ENCODE measurements at places on chromosomes 7 and 10.
A peak's percentile ranks its signal among the peaks of the same experiment; 100 is the strongest.

GRCh38 chr10:27743877-27744801 lies 1.5 kb downstream of the MKX start:
- no peak for DNase-seq

DNA sequence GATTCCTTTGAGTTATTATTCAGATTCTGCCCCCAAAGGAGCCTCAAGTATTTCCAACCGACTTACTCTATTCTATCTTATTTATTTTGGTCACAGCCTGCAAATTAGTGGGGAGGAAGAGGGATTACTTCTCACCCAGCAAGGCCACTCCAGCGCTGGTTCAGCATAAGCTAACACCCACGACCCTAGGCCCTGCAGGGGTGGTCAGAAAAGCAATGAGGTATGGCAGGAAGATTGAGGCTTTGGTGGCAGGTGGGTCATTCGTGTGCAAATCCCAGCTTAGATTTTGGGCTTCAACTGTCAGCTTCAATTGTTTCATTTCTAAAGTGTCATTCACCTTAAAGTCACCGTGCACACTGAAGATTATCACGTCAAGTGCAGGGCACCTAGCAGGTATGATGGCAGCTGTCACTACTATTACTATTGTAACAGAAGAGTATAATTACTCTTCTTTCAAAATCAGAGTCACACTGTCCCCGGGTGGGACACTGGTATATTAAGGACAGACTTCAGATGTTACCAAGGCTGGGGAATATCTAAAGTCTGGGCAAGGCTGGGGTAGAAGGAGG lies 48.8 kb upstream of the OPTN start:
- no peak for DNase-seq

DNA sequence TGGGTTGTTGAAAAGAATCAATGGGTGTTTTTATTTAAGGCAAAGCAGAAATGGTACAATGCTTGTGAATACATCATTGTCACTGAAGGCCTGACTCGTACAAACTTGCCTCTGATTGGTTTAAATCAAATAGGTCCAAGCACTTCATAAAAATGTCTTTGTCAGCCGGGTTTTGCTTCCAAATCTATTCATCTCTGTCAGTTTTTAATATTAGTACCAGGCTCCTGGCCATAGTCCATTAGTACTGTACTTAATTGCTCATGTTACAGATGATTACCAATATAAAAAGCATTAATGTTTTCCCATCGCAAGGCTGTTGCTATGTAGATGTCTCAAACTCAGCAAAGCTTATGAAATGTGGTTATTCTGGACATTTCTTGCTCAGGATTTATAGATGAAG lies 171.9 kb downstream of the ARID5B start:
- DNase-seq, result no peak

- no peak for DNase-seq
These were observed 153.5 kb upstream of the C7orf33 start for GRCh38 chr7:148437043-148437442.

GRCh38 chr10:114767101-114767985 lies 54.2 kb upstream of the FHIP2A start:
- DNase-seq, result no peak

DNA sequence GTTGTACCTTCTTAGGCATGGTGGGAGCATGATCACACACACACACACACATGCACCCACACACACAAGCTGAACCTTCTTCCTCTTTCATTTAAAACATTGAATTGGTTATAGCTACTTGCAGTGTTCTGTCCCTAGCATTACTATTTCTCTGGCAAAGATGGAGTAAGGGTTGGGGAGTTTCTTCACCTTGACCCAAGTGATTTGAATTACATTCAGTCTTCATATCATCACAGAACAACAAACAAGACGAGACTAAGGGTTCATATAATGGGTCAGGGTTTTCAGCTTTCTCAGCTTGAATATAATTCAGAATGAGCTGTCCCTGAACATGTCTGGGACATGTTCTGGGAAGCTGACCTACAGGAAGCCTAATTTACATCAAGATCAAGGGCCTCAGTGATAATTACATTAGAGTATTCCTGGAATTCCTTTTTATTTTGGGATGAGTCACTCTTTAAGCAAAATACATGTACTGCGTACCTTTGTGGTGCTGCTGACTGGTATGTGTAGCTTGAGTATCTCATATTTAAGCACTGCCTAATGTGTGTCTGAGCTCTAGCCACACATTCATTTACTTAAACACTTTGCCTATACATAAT lies 213.5 kb upstream of the TMEM229A start:
- DNase-seq, result no peak

GRCh38 chr10:66349076-66349475 lies 576.8 kb upstream of the LRRTM3 start:
- DNase-seq, result no peak

DNA sequence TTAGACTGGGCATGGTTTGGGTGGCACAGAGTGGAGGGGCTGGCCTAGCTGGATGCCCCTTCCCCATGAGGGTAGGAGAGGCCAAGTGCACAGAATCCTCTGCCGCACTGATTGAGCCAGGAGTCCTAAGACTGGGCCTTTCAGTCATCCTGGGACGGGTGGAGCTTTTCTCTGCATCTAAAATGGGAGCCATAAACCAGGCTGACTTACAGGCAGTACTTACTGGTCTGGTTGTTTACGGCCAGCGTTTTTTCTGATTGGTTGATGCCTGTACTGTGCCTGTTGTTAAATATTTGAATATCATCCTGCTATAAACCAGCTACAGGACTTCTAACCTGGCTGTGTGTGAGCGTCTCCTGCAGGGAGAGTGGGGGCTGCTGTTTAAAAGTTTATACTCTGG lies 107.8 kb downstream of the CDH23 start:
- no peak for DNase-seq

- DNase-seq, result no peak
These were observed 200.5 kb downstream of the KIF20B start for GRCh38 chr10:89901895-89902294.

DNA sequence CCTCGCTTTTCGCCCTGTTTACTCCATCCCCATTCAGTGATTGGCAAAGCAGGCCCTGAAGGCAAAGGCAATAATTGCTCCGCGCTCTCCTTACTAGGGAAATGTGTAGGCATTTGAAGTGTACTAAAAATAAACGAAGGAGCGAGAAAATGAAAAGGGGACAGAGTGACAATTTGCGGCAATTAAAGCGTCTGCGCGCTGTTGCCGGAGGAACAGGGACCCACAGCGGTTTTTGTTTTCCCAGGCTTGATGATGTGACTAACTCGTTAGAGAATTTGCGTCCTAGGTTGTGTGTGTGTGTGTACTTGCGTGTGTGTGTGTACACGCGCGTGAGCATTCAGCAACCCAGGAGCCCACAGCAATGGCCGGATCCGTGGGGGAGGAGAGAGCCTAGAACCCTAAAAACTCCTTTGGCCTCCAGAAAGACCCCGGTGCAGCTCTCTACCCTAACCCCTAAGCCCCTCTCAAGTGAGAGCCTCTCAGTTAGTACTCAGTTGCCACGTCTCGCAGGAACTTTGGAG lies 7.8 kb upstream of the DLX6 start:
- DNase-seq, result no peak

DNA sequence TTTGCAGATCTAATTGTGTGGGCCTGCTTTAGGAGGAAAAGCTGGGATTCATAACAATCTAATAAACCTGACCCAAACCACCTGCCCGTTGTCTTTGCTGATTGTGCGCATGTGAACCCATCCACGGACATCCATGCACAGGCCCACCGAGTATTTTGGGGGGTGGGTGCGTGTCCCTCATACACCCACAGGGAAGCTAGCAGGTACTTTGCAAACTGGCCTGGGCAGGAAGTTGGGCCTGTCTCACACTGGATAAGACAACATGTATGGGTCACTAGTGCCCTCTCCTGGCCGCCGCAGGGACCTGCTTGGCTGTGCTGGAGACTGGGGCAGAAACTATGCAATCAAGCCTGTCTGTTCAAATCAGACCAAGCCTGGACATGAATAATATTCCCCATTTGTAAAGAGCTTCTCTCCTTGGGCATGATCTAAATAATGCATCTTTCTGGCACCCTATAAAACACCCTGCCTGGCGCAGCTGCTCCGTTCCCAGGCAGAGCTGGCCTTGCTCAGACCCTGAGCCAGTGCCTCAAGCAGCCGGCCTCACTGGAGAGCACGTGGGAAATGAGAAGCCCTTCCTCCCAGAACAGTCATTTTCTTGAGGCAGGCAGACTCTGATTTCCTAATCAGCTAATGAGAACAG lies 15.8 kb downstream of the ECHDC3 start:
- DNase-seq, result peak; percentile 59

- DNase-seq, result peak; percentile 48
These were observed 33.3 kb upstream of the TM9SF3 start for GRCh38 chr10:96619796-96620773.

DNA sequence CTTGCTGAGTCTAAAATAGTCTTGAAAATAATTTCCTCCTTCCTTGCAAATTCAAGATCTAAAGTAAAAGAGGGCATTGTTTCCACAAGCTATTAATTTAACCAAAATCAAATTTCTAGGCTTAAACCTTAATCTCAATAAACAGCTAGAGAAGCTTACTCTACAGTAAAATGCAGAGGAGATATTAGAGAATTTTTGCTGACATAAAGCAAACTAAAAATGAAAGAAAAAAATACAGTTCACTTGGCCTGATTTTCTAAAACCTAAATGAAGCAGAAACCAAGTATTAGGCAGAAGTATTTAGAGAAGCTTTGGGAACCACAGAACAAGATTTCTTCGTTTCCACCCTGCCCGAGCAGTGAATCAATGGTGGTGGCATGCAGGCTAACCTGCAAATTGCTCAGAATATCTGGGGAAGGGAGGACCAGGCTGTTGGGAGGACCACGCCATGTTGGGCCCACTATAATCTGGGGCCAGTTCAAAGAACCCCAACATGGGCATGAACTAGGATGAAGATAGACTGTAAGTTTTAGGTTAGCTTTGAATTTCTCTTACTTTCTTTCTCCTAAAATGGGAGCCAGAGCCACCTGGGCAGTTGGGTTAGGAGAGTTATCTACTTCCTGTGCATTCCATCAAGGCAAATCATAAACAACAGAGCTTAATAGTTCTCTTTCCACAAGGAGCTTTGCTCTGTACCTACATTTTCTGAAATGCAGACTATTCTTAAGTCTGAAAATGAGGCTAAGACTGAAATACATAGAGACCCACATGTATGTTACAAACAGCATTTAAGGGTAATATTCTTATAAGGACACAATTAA lies 4.1 kb downstream of the LAMB1 start:
- DNase-seq, result no peak

DNA sequence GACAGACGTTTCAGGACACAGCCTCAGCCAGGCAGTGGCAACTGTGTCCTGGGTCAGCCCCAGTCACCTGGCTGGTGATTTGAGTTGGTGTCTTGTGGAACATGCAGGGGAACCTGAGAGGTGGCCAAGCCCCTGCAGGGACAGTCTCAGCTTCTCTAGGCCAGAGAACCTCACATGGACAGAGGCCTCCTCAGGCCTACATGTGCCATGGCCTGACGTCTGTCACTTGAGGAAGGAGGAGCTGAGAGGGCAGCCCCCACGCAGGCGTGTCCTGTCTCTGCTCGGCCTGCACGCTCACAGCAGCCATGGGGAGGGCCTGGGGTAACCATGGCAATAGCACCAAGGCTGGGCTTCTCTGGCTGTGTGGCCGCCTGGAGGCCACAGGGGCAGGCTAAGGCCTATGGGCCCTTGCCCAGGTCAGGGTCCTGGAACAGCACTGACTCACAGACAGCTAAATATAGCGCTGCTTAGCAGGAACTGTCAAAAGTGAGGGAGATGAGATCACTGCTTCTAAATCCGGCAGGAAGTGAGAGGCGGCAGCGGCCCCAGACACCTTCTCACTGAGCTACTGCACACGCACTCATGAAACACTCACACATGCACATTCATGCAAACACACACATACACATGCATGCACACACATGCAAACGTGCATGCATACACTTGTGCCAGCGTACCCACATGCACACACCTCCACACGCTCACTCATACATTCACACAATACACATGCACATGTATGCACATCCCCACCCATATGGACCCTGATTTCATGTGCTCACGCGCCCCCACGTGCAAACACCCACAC lies 57.0 kb downstream of the YKT6 start:
- DNase-seq, result peak; percentile 67

DNA sequence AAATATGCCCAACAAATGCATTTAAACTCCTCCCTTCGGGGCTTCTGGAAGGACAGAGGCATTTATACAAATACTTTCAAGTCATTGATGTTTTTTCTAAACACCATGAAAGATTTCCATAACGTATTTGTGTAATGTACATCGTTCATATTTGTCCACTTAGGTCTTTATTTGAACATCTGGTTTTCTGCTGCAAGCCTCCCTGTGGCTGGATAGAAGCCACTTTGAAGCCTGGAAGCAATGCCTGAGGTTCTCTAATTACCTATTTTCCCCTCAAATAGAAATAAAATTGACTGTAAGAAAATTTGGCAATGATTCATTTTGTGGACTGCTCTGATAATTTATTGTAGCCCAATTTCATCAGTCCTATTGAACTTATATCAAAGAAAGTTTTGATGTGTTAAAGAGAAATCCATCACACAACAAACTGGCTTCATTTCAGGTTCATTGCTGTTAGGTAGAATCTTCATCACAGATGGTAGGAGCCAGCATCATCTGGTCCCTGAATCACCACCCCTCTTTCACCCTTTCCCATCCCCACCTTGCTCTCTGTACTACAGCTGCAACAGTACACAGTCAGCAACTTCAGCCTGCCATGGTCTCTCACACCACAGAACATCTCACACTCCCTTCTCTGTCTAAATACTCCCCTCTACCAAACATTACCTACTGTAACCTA lies 186.0 kb upstream of the MGMT start:
- no peak for DNase-seq

DNA sequence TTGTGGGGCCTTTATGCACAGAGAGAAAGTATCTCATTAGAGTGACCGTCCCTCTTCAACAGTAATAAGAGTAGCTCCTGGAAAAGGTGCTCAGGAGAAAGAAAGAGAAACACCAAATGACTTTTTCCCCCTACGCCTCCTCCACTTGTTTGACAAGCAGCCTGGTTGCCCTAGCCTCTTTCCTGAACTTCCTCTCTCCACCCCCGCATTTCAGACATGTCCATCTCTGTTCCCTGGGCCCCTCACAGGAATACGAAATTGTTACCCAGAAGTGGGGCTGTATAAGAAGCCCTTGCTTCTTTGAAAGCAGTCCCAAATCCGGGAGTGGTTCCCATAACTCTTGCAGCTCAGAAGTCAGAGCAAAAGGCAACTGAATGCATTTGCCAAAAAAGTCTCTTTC lies 119.6 kb upstream of the ADO start:
- no peak for DNase-seq

DNA sequence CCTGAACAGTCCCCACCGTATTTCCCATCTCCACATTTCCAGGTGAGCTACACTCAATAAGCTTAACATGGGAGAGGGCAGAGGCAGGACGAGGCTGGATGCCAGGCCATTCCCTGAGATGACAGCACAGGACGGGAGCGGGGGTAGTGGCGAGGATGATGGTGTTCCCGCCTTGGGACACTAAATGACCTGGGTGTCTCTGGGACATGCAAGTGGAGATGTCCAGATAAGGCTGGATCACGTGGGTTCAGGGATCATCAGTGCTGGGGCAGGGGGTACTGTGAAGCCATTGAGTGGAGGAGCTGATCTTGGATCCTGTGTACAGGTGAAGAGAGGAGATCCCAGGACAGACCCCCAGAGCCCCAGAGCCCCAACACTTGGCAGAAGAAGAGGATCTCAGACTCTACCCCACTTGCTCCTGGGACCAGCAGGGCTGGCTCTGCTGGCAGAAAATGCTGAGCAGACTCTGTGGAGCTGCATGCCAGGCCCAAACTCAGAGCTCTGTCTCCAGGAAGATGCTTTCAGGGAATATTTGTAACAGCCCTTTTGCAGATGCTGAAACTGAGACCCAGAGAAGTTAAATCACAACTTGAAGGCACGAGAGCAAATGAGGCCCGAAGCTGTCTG lies 29.7 kb upstream of the HSPA12A start:
- no peak for DNase-seq

Data from retinal pigment epithelial cell (primary cell).